Endothelial cell of umbilical vein (primary cell): ENCODE measurements at places on chromosomes 12 and 14. TPM values are rescaled to one million over a fixed set of nuclear protein-coding genes. Genes with fewer than 3 reads are reported as not detected.

DNA sequence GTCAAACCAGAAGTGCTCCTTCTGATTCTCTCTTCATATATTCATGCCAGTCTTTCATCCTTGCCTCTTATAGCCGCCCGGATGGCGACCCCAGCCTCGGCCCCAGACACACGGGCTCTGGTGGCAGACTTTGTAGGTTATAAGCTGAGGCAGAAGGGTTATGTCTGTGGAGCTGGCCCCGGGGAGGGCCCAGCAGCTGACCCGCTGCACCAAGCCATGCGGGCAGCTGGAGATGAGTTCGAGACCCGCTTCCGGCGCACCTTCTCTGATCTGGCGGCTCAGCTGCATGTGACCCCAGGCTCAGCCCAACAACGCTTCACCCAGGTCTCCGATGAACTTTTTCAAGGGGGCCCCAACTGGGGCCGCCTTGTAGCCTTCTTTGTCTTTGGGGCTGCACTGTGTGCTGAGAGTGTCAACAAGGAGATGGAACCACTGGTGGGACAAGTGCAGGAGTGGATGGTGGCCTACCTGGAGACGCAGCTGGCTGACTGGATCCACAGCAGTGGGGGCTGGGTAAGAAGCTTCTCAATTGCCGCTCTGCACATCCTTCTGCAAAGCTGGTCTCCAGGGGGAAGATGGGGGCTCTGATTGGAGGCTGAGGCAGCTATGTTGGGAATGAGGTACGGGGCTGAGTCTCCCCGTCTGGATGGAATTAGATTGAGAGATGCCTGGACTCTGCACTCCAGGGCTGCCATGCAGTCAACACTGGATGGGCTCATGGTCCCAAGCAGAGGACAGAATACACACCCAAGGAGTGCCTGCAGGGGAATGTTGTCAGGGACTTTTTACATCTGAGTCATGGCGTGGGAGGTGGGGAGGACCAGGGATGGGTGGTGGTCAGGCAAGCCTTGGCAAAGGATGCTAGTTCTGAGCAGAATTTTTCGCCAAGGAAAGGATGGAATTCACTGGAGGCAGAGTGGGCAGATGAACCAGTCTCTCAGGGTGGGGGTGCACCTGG lies 1.3 kb downstream of the BCL2L2 start:
- DNase-seq, result no peak
- peaks cover 25% of the 10 kb centered on the region for H3K4me1 ChIP-seq
- H3K27ac ChIP-seq, result peak overlapping the region; percentile 78

- no peak overlapping the region for H3K27ac ChIP-seq
- no peaks in the 10 kb centered on the region for H3K36me3 ChIP-seq
- no peaks in the 10 kb centered on the region for H3K4me1 ChIP-seq
These were observed 100.8 kb downstream of the CCER1 start for GRCh38 chr12:90854136-90854689.

- H3K4me1 ChIP-seq, result no peaks in the 10 kb centered on the region
- H3K4me3 ChIP-seq, result no peak overlapping the region
- H3K27me3 ChIP-seq, result no peaks in the 10 kb centered on the region
- no peak for DNase-seq
These were observed 50.3 kb downstream of the BEGAIN start for GRCh38 chr14:100536721-100537445.

DNA sequence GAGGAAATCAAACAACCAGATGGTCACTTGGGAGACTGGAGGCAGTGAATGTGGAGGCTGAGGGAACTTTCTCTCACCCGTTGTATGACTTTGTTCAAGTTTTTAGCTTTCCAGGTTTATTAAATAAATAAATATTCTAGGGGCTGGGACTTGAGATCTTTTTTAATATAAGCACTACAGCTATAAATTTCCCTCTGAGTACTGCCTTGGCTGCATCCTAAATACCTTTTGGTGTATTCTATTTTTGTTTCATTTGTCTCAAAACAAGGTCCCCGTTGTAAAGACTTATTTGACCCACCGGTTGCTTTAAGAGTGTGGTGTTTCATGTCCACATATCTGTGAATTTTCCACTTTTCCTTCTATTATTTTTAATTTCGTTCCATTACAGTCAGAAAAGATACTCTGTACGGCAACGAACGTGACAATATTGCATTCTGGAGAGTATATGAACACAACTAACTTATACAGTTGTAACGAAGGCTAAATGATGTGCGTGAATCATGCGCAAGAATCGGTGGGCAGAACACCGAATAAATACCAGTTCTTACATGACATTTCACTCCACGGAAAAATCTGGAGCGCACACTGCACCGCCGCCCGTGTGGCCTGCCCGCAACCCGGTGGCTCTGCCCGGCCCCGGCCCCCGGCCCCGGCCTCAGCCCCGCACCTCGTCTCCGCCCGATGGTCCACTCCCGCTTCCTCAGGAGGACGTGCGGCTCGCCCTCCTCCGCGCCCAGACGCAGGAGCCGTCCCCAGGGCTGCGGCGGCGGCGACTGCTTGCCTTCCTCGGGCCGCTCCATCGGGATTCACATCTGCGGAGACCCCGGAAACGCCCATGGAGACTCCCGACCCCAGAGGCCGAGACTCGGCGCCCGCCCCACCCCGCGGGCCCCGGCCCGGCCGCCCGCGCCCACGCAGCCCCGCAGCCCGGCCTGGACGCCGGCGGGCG lies 602 bp downstream of the CHFR start:
- H3K27ac ChIP-seq, result no peak overlapping the region
- peak; percentile 17 for DNase-seq
- H3K4me3 ChIP-seq, result peak overlapping the region; percentile 90
- no peaks in the 10 kb centered on the region for H3K27me3 ChIP-seq
- H3K36me3 ChIP-seq, result peaks cover 3% of the 10 kb centered on the region
- no peaks in the 10 kb centered on the region for H3K4me1 ChIP-seq

GRCh38 chr12:119803381-119803791 lies 73.7 kb downstream of the CIT start:
- no peak for DNase-seq
- no peak overlapping the region for H3K4me3 ChIP-seq
- no peaks in the 10 kb centered on the region for H3K27me3 ChIP-seq
- no peaks in the 10 kb centered on the region for H3K4me1 ChIP-seq

The P3H3 gene
- total RNA-seq, result 76.5 and 92.6 TPM in 2 replicates

The KLRB1 gene
- not detected in 2 replicates for total RNA-seq

DNA sequence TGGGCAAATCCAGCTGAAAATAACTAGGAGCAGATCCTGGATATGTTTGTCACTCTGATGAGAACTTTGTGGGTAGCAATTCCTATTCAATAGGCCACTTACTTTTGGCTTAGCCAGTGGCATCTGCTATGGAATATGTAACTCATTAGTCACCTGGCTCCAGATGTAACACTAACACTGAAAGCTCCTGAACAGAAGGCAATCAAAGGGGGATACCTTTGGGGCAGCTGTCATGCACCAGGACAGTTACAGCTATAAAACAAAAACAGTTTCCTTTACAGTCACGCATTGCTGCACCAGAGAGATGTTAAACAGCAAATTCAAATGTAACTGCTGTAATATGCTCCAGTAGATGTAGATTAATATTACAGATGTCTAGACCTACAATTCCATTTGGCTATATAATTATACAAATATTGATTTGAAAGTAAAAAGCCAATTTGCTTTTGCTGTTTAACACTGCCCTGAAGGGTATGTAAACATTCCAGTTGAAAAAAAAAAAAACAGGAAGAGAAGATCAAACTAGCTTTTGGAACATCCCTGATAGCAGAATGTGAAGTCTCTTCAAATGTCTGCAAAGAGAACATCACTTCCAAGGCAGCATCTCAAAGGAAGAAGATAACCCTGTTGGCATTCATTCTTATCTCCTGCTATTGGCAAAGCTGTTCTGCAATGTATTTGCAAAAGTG lies 18.4 kb downstream of the RACGAP1 start:
- peaks cover 3% of the 10 kb centered on the region for H3K4me1 ChIP-seq
- peaks cover 3% of the 10 kb centered on the region for H3K36me3 ChIP-seq
- DNase-seq, result no peak
- no peak overlapping the region for H3K4me3 ChIP-seq
- no peaks in the 10 kb centered on the region for H3K27me3 ChIP-seq

DNA sequence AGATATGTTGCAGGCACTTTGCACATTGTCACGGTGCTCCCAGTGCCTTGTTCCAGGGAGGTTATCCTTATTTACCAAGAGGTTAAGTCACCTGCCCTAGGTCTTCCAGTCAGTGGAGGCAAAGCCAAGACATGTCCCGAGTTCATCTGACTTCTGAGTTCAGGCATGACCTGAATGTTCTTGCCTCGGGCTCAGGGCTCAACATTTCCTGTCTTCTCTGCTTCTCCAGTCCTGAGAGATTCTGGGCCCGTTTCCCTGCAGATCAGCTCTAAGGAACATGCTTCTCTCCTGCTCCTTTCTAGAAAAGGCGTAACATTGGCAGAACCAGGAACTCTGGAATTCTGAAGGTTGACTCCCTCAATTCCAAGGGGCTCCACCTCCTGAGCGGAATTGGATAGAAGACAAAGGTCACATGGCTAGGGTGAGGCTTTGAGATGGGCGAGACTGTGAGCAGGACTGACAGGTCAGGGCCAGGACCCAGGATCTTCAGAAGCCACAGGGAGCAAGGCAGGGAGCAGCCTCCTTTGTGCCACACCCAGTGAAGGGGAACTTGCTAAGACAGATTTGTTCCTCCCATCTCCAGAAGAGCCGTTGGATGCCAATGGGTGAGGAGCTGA lies 19.9 kb downstream of the BDKRB2 start:
- no peaks in the 10 kb centered on the region for H3K4me1 ChIP-seq
- no peak overlapping the region for H3K4me3 ChIP-seq
- no peaks in the 10 kb centered on the region for H3K27me3 ChIP-seq
- no peak overlapping the region for H3K27ac ChIP-seq
- DNase-seq, result no peak

GRCh38 chr12:80356097-80356496 lies 87.9 kb upstream of the PTPRQ start:
- H3K27me3 ChIP-seq, result no peaks in the 10 kb centered on the region
- H3K4me3 ChIP-seq, result no peak overlapping the region
- peak overlapping the region; percentile 93 for H3K27ac ChIP-seq
- peaks cover 51% of the 10 kb centered on the region for H3K4me1 ChIP-seq

The CACNA2D4 gene
- 0.51 and 0.73 TPM in 2 replicates for total RNA-seq

The C12orf43 gene
- 24.7 and 26.1 TPM in 2 replicates for total RNA-seq

- peak; percentile 30 for DNase-seq
- H3K27me3 ChIP-seq, result no peaks in the 10 kb centered on the region
- H3K27ac ChIP-seq, result no peak overlapping the region
- no peak overlapping the region for H3K4me3 ChIP-seq
- H3K4me1 ChIP-seq, result peaks cover 10% of the 10 kb centered on the region
These were observed 28.2 kb downstream of the PALS1 start for GRCh38 chr14:67269298-67270060.

- H3K4me1 ChIP-seq, result peaks cover 18% of the 10 kb centered on the region
- no peaks in the 10 kb centered on the region for H3K36me3 ChIP-seq
- H3K27me3 ChIP-seq, result no peaks in the 10 kb centered on the region
- DNase-seq, result peak; percentile 72
- H3K27ac ChIP-seq, result peak overlapping the region; percentile 74
- H3K4me3 ChIP-seq, result no peak overlapping the region
These were observed 8.5 kb downstream of the KLHL33 start for GRCh38 chr14:20427231-20428009.

- H3K4me1 ChIP-seq, result no peaks in the 10 kb centered on the region
- no peak overlapping the region for H3K27ac ChIP-seq
- H3K27me3 ChIP-seq, result no peaks in the 10 kb centered on the region
- DNase-seq, result no peak
These were observed 215.4 kb upstream of the C14orf180 start for GRCh38 chr14:104363891-104364760.

GRCh38 chr12:15520083-15520482 lies 197.8 kb downstream of the PTPRO start:
- H3K27ac ChIP-seq, result no peak overlapping the region
- no peak for DNase-seq
- no peak overlapping the region for H3K4me3 ChIP-seq
- H3K4me1 ChIP-seq, result no peaks in the 10 kb centered on the region
- no peaks in the 10 kb centered on the region for H3K36me3 ChIP-seq

The PELI2 gene
- total RNA-seq, result 13.0 TPM in 2 replicates

DNA sequence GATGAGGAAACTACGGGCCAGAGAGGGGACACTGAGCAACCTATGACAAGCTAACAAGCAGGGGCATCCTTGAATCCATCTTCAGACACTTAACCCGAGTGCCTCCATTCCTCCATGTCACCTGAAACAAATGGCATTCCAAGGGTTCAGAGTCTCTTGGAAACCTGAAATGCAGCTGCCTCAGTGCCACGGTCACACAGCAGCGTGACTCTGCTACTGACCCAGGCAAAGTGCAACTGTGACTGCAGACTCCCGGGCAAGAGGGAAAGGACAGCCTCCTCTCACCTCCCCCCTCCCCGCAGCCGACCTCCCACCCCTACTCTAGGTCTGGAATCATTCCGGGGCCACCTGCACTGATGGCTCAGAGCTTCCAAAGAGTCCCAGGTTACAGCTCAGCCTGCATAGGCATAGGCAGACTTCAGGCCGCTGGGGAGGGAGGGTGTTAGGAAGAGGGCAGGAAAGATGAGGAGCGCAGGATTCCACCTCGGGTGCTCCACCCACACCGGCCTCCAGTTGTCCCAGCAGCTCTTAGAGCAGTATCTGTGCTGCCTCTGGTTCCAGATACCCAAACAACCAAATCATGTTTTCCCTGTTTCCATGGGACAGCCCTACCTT lies 53.2 kb downstream of the KCNK10 start:
- no peak for DNase-seq
- no peak overlapping the region for H3K27ac ChIP-seq
- no peaks in the 10 kb centered on the region for H3K36me3 ChIP-seq
- no peaks in the 10 kb centered on the region for H3K4me1 ChIP-seq
- no peaks in the 10 kb centered on the region for H3K27me3 ChIP-seq

GRCh38 chr12:72209086-72209485 lies 63.1 kb upstream of the TRHDE start:
- no peaks in the 10 kb centered on the region for H3K27me3 ChIP-seq
- no peak overlapping the region for H3K4me3 ChIP-seq
- DNase-seq, result no peak
- no peak overlapping the region for H3K27ac ChIP-seq
- no peaks in the 10 kb centered on the region for H3K36me3 ChIP-seq
- no peaks in the 10 kb centered on the region for H3K4me1 ChIP-seq
